ENCODE measurements at places on chromosomes 4 and X. TPM values are rescaled to one million over a fixed set of nuclear protein-coding genes. Genes with fewer than 3 reads are reported as not detected.

INTU gene
- total RNA-seq, result 7.9 TPM

IGFBP7 gene
- total RNA-seq, result 40.9 TPM

PRMT9 gene
- 4.1 TPM for total RNA-seq

WDFY3 gene
- total RNA-seq, result 46.7 TPM

LIMCH1 gene
- 15.5 TPM for total RNA-seq

PDK3 gene
- 6.8 TPM for total RNA-seq

TRPC5OS gene
- total RNA-seq, result not detected

PABPC4L gene
- 0.28 TPM for total RNA-seq

HSD17B13 gene
- total RNA-seq, result not detected

RNF150 gene
- 1.6 TPM for total RNA-seq

HDX gene
- 0.48 TPM for total RNA-seq

GRCh38 chr4:6050551-6050950 lies 32.3 kb upstream of the C4orf50 start:
- no peak for ATAC-seq

- no peak for ATAC-seq
Measured at GRCh38 chrX:5646818-5647217, 581.8 kb downstream of the NLGN4X start.

DNA sequence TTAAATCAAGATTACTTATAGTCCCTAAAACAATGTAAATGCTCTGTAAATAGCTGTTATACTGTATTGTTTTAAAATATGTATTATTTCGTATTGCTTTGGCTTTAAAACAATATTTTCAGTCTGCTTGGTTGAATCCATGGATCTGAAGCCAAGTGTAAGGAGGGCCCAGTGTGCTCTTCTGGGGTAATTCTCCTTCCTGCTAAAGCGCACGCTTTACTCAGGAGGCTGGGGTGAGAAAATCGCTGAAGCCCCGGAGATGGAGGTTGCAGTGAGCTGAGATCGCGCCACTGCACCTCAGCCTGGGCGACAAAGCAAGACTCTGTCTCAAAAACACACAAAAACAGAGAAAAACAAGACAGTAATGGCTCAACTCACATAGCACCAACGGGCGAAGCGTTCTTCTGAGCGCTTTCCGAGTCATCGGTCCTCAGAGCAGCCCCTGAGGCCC lies 391 bp upstream of the IDUA start:
- ATAC-seq, result no peak

DNA sequence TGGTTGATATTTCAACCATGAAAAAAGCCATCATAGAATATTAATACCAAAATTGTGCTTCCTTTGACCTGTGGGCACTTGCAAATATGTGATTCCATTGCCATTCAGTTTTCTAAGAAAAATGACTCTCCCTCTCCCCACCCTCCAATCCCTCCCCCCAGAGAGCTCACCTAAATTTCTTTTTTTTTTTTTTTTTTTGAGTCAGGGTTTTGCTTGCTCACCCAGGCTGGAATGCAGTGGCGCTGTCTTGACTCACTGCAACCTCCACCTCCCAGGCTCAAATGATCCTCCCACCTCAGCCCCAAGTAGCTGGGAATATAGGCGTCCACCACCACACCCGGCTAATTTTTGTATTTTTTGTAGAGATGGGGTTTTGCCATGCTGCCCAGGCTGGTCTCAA lies 47.0 kb downstream of the SNX25 start:
- no peak for ATAC-seq

GRCh38 chr4:184420881-184421416 lies 53.4 kb downstream of the IRF2 start:
- no peak for ATAC-seq

DNA sequence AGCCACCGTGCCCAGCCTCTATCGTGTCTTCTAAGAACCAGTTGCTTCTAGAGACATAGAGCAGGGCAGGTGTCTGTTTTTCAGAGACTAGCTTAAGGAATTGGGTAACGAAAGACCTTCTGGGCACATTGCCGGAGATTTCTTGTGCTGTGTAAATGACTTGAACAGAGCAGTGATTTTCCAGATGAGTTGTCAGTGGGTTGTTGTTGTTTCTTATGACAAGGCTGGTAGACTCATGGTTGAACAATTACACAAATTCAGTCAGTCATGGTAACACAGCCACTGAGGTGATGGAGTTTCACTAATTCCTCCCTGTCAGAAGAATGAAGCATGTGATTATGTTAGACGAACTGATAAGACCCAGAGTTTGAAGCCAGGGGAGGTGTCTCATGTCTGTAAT lies 20.5 kb upstream of the DDX3X start:
- ATAC-seq, result no peak

GRCh38 chrX:135512508-135513129 lies 7.8 kb upstream of the INTS6L start:
- ATAC-seq, result no peak

- no peak for ATAC-seq
Measured at GRCh38 chrX:39750848-39751247, 346.9 kb downstream of the BCOR start.

DNA sequence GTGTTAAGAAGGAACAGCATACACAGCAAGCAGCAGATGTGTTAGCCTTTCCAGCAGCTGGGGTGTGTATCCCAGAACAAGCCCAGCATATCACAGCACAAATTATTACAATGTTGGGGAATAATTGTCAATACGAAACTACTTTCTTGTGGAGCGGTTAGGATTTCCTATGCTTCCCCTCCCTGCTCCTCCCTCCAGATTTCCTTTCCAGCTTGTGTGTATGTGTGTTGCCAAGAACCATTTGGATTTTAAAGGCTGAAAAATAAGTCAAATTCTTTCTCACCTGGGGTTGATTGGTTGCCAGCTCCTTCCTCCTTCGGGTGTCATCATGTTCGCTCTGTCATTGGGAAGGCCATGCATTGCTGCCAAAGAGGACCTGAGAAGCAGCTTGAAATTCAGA lies 178.2 kb upstream of the FRMPD4 start:
- no peak for ATAC-seq
